ENCODE measurements at places on chromosomes 3 and 15.

- DNase-seq, result peak; percentile 56
Measured at GRCh38 chr3:32443478-32443877, 51.8 kb downstream of the CMTM7 start.

GRCh38 chr3:101574388-101575112 lies 570 bp downstream of the PCNP start:
- DNase-seq, result peak; percentile 62

DNA sequence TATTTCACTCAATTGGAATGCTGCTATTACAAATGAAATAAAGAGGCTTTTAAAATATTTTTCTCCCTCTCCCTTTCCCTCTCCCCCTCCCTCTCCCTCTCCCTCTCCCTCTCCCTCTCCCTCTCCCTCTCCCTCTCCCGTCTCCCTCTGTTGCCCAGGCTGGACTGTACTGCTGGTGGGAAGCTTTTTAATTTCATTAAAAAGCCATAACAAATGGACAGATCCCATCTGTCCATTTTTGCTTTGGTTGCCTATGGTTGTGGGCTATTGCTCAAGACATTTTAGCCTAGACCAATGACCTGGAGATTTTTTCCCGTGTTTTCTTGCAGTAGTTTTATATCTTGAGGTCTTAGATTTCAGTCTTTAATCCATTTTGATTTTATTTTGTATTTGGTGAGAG lies 107.2 kb upstream of the LRRC3B start:
- DNase-seq, result no peak

DNA sequence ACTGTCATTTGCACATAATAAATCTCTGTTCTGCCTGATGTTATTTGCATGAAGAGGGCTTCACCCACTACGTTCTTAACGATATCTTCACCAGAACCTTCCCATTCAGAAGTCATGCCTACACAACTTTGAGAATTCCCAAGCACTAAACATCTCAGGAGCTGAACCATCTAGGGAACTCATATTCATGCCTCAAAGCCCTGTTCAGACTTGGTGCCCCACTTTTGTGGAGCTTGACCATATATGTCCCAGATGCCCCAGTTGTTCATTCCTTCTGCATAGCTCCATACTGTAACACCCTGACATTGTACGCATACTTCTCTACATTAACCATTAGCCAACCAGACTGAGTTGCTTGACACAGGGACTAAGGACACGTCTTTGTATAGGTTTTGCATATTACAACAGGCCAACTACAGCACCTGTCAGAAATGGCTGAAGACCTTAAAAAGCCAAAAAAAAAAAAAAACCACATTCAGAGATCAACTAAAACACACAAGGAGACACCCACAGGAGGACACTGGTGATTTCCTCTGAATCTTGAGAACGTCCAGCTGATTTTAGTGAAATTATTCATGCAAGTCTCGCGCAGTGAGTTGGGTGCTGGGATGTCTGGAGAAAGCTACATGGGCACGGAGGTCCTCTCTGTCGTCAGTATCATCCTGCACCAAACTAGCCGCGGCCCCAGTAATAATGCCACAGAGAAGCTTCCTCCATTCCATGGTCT lies 141.4 kb downstream of the FOXP1 start:
- DNase-seq, result no peak

DNA sequence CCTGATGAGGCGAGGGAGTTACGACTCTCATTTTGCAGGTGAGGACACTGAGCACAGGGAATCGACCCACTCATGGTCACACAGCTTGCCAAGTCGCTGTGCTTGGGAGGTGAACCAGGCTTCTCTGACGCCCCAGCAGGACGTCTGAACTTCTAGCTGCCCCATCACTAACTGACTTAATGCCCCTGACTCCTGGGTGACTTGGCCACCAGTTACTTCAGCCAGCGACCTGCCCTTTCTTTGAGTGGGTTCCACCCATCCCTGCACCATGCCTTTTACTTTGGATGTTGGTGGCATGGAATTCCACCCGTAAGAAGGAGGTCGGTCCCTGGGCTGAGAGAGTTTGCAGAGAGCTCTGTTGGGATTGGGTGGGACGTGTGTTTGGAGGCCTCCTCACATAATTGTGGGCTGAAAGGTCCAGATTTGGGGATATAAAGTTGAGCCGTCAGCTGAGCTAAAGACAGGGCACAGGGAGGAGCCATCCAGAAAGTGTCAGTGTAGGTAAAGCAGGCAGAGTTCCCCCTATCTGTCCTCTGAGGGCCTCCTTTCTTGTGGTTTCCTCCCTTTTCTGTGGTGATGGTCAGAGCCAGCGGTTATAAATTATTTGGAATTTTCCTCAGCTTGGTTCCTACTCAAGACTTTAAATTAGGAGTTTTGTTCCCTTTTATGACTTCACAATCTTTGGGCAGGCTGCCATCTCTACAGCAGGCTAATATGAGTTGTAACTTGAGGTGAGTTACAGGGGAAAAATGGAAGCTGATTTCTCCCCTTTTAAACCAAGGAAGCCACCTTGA lies 55.0 kb downstream of the FLNB start:
- DNase-seq, result no peak

DNA sequence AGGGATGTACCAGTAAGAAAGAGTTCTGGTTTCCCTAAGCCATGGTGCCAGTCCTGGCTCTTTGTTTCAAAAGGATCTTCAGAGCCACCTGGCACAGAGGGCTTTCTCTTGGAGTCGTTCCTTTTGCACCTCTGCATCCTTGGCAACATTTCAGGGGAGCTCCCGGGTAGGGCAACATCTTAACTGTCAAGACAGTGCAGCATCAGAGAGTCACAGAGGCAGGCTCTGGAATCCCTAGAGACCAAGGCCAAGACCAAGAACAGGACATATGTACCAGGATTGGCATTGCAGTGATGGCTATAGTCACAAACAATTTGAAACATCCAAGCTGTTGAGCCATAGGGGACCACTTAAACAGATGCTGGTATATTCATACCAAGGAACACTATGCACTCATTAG lies 129.4 kb upstream of the ADPGK start:
- DNase-seq, result no peak

GRCh38 chr3:50850639-50851511 lies 176.1 kb downstream of the DOCK3 start:
- DNase-seq, result no peak

- peak; percentile 30 for DNase-seq
Measured at GRCh38 chr3:179929091-179929529, 107.6 kb downstream of the PEX5L start.

GRCh38 chr15:68592054-68592453 lies 13.3 kb downstream of the CORO2B start:
- DNase-seq, result no peak

GRCh38 chr3:168161696-168162095 lies 66.0 kb upstream of the GOLIM4 start:
- no peak for DNase-seq

GRCh38 chr3:52503788-52504424 lies 8.8 kb downstream of the STAB1 start:
- DNase-seq, result no peak

- DNase-seq, result no peak
Measured at GRCh38 chr3:3699816-3700633, 99.2 kb upstream of the LRRN1 start.

- no peak for DNase-seq
Measured at GRCh38 chr15:77865701-77866100, 211.8 kb downstream of the TBC1D2B start.

- DNase-seq, result no peak
Measured at GRCh38 chr3:127597020-127597771, 1.0 kb upstream of the MCM2 start.

- no peak for DNase-seq
Measured at GRCh38 chr3:110804856-110805255, 266.8 kb upstream of the NECTIN3 start.

DNA sequence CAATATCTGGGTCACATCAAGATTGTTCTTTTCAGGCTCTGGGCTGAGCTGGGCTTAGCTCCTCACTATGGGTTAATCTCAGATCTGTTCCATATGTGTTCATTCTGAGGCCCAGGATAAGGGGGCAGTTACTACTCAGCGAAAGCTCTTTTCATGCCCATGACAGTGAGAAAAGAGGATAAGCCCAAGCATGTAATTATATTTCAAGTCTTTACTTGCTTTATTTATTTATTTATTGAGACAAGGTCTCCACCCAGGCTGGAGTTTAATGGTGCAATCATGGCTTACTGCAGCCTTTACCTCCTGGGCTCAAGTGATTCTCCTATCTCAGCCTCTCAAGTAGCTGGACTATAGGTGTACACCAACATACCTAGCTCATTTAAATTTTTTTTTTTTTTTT lies 44.7 kb upstream of the SELENOK start:
- DNase-seq, result no peak

DNA sequence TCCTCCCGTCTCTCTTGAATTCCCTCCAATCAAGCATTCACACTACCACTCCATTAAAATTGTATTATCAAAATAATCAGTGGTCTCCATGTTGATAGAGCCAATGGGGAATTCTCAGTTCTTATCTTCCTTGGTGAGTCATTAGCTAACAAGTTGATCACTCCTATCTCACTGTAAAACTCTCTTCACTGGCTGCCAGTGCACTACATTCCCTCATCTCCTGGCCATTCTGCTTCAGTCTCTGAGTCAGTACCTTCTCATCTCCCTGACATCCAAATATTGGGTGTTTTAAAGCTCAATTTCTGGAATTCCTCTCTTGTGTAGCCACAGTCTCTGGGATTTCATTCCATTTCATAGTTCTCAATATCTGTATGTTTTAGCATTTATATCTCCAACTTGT lies 175.2 kb downstream of the ALDH1A2 start:
- DNase-seq, result no peak

DNA sequence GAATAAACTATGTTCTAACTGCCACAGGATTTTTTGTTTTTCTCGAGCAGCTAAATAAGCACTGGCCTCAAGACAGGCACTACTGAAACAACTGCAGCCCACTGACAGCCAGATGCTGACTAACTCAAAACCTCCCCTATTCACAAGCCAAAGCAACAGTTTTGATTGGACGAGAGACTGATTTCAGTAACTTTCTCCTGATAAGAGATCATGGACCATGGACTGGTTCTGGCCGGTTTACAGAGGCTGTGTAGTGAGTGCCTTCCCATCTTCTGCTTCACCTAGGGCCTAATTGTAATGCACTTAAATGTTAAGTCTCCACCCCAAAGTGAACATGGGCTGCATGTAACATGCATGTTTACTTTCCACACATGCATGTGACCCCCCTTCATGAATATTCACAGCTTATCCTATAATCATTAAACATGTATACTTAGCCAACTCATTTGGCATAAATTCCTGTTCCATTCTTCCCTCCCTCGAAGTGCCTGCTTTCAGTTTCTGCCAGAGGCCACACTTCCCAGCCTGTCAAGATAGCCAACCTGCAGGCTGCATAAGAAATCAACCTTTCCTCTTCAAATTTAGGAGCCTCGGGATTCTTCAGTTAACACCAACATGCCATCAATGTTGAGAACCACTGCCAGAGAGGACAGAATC lies 108.2 kb downstream of the ULK4 start:
- DNase-seq, result no peak
